ENCODE measurements at places on chromosomes 5 and 9.

DNA sequence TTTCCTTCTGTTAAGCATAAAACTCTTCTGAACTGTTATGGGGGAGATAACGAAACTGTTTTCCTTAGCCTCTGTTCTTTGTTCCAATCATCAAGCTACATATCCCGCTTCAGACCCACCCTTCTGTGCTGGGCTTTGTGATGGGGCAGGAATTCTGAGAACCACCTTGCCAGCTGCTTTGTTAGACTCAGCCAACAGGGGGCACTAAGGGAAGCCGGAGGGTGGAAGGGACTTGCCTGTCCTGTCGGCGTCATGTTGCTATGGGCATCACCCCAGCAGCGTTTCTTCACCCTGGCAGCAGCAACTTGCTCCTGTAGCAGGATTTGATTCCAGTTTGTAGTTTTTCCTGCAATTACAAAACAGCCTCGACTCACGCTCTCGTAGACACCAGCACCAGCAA lies 169.1 kb downstream of the CAAP1 start:
- no peak for DNase-seq

DNA sequence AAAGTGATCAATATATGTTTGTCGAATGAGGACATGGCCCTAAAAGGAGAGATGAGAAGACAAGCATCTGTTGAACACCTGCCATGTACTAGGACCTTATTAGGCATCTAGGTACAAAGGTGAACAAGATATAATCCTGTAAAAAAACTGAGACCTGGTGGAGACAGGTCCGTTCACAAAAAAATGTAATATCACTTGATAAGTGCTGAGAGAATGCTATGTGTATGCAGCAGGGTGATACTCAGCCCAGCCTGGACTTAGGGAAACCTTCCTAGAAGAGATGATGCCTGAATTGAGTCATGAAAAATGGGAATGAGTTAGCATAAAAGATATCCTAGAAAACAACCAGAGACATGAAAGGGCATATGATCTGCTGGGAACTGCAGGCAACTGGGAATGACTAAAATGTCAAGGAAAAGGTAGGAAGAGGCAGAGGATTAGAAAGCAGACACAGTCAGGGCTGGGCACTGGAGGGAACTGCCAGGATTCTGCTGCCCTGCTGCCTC lies 108.5 kb downstream of the ADRB2 start:
- DNase-seq: no peak

DNA sequence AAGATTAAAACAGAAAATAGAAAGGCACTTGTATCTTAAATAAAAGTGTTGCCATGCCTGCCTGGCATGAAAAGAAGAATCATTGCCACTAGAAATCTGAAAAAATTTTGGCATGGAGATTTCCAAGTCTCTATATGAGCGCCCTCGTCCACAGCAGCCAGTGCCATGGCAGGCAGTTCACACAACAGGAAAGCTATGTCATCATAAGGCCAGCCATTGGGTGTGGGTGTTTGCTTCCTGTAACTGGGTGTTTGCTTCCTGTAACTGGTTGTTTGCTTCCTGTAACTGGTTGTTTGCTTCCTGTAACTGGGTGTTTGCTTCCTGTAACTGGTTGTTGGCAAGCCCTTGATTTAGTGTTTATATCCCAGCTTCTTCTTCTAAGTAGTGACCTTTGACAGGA lies 446.7 kb downstream of the IRX1 start:
- no peak for DNase-seq

GRCh38 chr9:106927916-106928315 lies 65.0 kb downstream of the ZNF462 start:
- DNase-seq: no peak

GRCh38 chr9:69637193-69637816 lies 34.9 kb downstream of the APBA1 start:
- no peak for DNase-seq

- no peak for DNase-seq
These were observed 91.2 kb downstream of the PGM5 start for GRCh38 chr9:68447611-68448010.

- no peak for DNase-seq
These were observed 29.6 kb downstream of the SPRY4 start for GRCh38 chr5:142295084-142295758.

- DNase-seq: no peak
These were observed at the start of gene CDH6 for GRCh38 chr5:31193591-31194467. Gene CDH6, plus strand, starts transcription at chr5:31193686. Its CDS starts 73,788 bp downstream, at chr5:31267474.

All from stimulated activated CD8-positive, alpha-beta memory T cell treated with anti-CD3 and anti-CD28 coated beads, Interleukin-4, amount 100 ng/mL, for 1 hour (primary cell).